ENCODE measurements at places on chromosomes 2 and 18. TPM values are rescaled to one million over a fixed set of nuclear protein-coding genes. Genes with fewer than 3 reads are reported as not detected.
A peak's percentile ranks its signal among the peaks of the same experiment; 100 is the strongest.

DNA sequence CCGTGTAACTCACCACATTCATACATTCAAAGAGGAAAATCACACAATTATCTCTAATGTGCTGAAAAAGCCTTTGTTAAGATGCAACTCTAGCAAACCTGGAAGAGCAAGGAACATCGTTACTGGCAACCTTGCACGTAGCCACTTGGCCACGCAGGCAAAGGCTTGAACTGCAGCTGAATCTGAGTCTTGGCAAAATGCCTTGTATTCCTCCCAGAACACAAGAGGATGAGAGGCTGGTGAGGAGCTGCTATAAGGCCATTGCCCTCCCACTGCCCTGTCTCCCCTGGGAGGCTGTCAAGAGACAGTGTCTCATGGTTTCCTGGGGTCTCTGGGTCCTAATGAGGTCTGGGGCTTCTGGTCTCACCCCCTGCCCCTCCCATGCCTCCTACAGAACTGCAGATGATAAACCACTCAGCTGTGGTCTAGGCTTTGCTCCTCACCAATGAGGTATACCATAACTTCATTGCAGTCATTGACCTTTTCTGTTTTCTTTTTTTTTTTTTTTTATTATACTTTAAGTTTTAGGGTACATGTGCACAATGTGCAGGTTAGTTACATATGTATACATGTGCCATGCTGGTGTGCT lies 141.4 kb downstream of the SPP2 start:
- DNase-seq = no peak

DNA sequence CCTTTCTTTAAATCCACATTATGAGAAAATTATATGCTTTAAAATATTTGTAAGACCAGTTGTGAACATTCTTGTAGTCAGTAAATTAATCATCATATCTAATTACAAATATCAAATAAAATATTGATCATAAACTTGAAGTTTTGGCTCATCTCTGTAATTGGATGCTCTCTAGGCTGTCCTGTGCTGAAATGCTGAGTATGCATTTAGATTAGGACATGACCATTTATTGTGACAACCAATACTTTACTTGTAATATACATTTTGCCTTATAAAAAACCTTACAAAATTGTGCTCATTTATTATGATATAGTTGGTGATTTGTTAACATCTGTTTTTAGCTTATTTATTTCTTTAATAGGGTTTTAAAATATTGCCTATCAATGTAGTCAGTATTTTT lies 116.1 kb upstream of the DOCK10 start:
- DNase-seq = no peak

GRCh38 chr18:60191926-60192325 lies 180.6 kb downstream of the MC4R start:
- no peak for DNase-seq

GRCh38 chr2:187549951-187550555 lies 4.2 kb downstream of the TFPI start:
- DNase-seq = peak; percentile 55

DNA sequence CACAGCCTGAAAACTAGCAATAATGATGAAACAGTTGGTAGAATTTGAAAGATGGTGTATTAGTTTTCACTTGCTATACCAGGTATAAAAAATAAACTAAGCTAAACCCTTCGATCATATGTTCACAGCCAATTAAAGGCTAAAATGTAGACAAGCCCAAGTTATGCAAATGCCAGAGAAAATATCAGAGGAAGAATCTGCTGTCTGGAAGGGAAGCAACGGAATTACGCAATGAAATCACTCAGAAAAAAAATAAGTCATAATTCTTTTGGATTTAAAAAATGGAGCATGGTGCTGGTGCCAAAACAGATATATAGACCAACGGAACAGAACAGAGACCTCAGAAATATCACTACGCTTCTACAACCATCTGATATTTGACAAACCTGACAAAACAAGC lies 108.3 kb downstream of the ARL4C start:
- no peak for DNase-seq

Gene SLC20A1
- 32.4 TPM for polyA plus RNA-seq

Gene EGR4
- polyA plus RNA-seq = 0.04 TPM
